H1 (cell line): ENCODE measurements at places on chromosomes 1 and 21.

GRCh38 chr1:169163059-169163458 is 56.6 kb downstream of the ATP1B1 start:
- DNase-seq, result no peak

- no peak for DNase-seq
Measured at GRCh38 chr1:13619909-13620308, 36.3 kb downstream of the PDPN start.

- DNase-seq, result no peak
Measured at GRCh38 chr1:204337036-204337429, 22.7 kb downstream of the PLEKHA6 start.

DNA sequence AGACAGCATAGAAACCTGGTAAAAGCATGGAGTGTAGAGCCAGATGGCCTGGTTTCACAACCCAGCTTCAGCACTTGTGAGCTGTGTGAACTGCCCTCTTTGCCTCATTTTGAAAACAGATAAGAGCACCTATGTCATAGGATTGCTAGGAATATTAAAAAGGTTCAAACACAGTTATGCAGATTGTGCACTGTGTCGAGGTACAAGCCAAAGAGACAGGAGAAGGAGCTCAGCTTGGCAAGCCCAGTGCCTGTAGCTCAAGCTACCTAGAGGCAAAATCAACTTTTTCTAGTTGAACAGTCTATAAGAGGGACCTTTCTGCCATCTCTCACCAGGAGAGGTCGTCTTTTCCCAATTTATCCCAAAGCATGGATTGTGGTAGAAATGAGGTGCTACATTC is 5.0 kb downstream of the CHODL start:
- DNase-seq, result no peak

DNA sequence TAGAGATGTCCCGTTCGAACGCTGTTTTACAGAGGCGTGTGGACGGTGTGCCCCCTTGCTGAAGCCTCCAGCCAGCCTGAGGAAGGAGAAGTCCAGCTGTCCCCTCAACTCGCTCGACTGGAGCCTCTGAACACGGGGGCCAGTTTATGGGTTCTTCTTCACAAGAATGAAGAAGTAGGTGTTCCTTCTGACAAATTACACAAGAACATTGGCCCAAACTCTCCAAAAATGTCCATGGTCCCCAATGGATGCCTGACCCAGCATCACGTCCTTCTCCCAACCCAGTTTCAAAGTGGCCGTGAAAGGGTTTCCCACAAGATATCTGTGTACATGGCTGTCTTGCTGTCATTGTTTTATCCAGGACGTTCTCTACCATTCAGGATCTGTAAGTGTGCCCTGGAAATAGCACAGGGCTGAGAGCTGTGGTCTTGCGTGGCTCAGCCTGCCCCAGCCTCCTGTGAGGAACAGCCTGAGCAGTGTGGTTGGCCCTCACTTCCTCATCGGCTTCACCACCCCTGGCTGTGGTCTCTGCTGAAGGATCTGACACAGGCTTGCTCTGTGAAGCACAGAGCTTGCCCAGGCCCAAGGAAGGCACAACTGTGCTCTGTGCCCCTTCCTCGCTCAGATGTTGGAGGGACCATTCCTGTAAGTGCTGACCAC is 1.0 kb upstream of the S100B start:
- DNase-seq, result no peak

DNA sequence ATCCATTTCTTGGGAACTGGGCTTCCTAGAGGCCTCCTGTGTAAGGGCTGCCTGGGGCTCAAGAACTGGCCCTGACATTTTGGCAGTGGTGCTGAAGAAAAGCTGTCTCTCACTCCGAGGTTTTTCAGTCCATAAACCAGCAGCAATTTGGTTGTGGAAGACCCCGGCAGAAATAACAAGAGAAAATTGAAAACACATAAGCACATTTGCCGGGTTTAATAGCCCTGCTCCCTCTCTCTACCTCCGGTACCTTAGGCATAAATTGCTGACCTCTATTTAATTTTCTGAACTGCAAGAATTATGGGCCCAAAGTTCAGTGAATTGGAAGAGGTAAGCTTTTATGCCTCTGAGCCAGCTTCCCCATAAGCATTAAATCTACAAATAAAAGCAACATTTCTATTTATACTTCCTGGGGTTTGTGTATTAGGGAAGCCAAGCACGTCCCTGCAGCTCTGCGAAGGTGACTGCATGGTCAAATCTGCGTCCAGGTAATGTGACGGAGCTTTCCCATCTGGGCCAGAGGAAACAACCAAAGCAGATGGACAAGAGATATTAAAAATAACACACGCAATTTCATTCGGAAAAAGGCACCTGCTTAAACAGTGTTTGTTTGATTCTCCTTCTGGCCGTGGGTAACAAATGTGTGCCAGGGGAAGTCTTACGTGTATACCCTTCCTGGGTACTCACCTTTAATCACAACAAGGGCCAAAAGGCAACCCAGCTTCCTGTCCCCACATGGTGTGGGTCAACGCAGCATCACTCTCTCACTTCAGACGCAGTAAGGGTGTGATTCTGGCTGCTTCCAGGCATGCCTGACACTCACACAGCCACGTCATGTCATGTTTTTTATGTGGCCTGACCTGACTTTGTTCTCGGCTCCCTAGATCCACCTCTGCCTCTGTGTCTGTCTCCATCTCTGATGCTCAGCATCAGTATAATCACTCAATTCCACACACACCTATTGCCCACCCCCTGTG is 69.2 kb downstream of the PAPPA2 start:
- no peak for DNase-seq

GRCh38 chr1:69569175-69569541 is 1.4 kb downstream of the LRRC7 start:
- no peak for DNase-seq

DNA sequence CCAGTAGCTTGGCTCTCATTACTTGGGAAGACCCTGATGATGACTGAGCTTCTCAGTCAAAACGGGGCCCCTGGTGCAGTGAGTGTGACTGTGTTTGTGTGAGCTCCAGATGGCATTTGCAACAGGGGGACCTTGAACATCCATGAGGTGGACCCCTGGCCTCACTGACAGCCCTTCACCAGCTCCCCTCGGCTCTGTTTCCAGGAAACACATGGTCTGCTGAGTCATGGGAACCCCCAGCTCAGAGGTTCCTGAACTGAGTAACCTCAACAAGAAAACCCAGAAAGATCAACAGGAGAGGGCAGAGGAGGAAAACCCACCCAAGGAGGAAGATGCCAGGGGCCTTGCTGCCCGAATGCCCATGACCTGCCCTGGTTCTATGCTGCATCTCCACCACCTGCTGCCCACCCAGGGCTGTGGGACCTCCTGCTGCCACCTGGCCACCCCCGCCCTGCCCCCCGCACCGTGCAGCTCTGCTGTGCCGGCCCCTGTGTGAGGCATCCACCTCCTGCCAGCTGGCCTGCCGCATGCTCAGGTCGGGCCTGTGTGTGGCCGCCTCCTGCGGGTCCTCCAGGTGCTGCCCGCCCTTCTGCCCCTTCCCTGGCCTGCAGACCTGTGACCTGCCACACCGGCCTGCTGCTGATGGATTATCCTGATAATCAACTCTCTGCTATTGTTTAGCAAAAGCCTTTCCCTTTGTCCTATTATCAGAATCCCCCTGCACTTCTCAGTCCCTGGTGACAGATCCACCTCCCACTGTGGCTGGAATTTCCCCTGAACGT is 4.2 kb upstream of the KRTAP12-1 start:
- no peak for DNase-seq

DNA sequence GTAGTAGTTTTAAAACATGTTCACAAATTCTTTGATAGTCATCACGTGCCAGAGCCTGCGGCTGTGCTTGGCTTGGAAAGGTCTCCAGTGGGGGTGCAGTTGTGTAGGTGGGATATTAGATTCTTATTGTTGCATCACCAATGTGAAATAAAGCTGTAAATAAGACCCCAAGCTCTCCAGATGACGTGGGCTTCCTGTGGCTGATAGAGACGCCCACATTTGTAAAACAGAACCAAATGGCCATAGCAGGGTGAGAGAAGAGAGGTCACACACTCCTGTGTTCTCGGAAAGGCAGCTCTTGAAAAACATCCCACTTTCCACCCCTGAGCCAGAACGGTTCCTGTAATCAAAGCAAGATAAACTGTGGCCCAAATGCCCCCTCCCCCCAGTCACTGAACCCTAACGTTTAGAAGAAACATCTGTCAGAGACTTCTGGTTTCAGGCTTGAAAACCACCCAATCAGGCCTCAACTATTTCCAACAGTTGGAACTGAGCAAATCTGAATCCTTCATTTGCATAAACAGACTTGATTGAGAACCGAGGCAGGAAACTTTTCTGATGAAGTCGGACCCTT is 6.6 kb upstream of the NTPCR start:
- DNase-seq, result no peak

DNA sequence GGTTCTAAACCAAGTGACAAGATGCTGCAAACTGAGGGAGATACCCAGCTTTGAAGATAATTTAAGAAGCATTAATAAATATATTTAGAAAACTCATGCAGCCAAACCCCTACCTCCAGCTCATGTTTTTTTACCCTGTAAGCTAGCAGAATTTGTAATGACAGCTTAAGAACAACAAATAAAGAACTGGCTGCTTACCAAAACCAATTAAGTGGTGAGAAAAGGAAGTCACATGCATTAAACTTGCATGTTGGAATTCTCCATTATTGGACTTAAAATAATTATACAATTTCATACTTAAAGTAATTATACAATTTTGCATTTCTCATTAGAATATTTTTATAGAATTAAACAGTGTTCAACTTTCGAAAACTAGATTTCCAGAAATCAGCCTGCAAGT is 75.6 kb upstream of the CNIH3 start:
- no peak for DNase-seq

DNA sequence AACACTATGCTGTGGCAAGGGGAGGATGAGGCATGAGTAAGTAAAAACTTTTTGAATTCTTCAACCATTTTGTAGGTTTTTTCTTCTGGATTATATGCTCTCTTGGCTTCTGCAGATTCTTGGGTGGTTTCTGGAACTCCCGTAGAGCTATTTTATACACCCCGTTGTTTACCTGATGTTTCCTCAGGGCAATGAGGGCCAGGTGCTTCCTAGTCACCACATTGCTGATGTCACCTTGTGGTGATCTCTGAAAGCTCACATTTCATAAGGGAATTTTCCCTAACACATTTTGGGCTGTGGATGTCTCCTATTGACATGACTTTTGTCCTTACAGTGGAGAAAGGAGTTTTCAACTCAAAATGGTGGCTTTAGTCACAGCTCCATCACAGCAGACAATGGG is 356.6 kb downstream of the PLA2G4A start:
- DNase-seq, result no peak

DNA sequence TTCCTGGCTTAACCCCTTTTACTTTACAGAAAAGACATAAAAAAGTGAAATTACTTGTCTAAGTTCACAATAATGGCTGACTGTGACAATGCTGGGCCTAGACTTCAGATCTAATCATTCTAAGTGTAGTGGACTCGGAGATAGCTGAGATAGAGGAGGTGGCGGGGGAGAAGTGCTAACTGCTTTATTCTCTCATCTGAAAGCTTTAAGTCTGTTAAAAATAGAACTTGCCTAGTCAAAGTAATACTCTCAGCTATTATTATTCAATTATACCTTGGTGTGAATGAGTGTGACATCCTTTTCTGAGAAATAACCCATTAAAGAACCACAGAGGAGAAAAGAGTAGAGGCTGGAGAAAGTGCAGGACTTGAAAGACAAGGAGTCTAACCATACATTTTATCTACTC is 96.1 kb upstream of the OLIG2 start:
- no peak for DNase-seq

GRCh38 chr1:192968323-192968722 is 90.8 kb downstream of the UCHL5 start:
- no peak for DNase-seq

- DNase-seq, result no peak
Measured at GRCh38 chr21:28253961-28254360, 738.7 kb downstream of the LTN1 start.

- no peak for DNase-seq
Measured at GRCh38 chr1:214401666-214402065, 120.7 kb downstream of the SMYD2 start.

DNA sequence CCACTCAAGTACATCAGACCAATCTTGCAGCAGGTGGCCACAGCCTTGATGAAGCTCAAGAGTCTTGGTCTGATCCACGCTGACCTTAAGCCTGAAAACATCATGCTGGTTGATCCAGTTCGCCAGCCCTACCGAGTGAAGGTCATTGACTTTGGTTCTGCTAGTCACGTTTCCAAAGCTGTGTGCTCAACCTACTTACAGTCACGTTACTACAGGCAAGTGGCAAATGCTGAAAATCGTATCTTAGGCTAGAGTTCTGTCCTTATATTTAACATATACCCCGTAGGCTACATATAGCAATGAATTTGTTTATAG is 12.1 kb downstream of the HIPK1 start:
- DNase-seq, result no peak

GRCh38 chr1:239843541-239843940 is 248.1 kb upstream of the FMN2 start:
- no peak for DNase-seq

DNA sequence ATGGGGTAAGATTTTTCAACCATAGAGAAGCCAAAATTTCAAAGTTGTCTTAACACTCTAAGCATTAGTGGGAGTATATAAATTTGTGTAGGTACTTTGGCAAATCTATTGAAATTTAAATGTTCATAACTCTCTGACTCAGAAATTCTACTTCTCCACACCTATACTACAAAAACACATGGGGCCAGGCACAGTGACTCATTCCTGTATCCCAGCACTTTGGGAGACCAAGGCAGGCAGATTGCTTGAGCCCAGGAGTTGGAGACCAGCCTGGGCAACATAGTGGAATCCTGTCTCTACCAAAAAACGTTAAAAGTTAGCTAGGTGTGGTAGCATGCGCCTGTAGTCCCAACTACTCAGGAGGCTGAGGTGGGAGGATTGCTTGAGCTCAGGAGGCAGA is 41.3 kb upstream of the RAVER2 start:
- DNase-seq, result no peak

- DNase-seq, result no peak
Measured at GRCh38 chr1:223201967-223202366, 58.9 kb upstream of the TLR5 start.

- DNase-seq, result no peak
Measured at GRCh38 chr1:171963762-171964161, 122.5 kb downstream of the DNM3 start.

GRCh38 chr1:90381598-90381997 is 335.5 kb downstream of the BARHL2 start:
- DNase-seq, result no peak
